Thoracic aorta (tissue), 2 donors: ENCODE measurements at places on chromosomes 16 and 17.

- no peak for DNase-seq
These were observed 16.4 kb upstream of the NDEL1 start for GRCh38 chr17:8419305-8419704.

DNA sequence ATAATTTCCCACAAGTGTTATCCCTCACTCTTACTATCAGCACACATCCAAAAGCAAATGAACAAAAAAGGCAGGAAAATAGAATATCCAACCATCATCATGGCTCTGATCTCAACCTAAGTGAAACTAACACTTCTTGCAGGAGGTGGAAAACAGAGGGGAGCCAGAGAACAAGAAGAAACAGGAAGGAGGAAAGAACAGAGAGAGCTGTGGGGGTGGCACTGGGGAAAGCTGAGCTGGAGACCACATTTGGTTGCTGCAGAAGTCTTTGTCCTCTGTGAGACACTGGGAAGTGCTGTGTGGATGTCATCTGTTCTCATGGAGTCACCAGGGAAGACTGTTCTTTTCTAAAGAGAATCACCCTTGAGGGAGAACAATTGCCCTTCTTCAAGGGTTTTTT, 34.7 kb downstream of the GRB7 start:
- DNase-seq, result no peak

DNA sequence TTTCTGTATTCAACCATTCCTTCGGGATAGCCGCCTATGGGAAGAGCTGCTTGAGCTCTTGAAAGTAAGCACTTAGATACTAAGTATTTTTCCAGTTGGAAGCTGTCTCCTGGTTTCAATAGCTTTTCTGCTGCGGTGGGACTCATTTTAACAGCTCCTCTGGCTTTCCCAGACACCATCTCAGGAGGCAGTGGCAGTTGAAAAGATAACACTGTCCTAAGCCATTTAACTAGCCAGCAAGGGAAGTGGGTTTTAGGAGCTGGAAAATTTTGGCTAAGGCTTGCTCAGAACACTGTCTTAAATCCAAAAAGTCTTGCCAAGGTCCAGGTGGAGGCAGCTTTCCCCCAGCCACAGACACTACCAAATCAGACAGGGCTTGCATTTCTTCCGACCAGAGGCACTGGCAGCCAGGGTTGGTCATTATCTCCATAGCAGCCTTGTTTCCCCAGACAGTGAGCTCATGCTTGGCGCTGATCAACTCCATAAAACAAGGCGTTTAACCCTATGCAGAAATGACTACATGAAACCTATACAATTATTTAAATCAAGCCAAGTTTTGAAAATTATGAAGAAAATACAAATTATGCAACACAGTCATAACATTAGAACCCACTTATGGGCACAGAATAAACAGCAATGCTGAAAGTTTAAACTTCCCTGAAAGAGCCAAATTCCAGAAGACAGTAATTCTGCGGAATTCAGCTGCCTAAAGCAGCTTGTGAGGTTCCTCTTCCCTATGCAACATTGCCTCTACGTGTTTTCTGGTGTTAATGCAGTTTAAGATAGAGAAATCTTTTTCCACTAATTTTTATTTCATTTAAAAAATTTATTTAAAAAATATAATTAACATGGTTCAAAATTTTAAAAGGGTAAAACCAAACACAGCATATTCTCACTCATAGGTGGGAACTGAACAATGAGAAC, 25.0 kb downstream of the GABARAPL2 start:
- peak; percentile 26 for DNase-seq

DNA sequence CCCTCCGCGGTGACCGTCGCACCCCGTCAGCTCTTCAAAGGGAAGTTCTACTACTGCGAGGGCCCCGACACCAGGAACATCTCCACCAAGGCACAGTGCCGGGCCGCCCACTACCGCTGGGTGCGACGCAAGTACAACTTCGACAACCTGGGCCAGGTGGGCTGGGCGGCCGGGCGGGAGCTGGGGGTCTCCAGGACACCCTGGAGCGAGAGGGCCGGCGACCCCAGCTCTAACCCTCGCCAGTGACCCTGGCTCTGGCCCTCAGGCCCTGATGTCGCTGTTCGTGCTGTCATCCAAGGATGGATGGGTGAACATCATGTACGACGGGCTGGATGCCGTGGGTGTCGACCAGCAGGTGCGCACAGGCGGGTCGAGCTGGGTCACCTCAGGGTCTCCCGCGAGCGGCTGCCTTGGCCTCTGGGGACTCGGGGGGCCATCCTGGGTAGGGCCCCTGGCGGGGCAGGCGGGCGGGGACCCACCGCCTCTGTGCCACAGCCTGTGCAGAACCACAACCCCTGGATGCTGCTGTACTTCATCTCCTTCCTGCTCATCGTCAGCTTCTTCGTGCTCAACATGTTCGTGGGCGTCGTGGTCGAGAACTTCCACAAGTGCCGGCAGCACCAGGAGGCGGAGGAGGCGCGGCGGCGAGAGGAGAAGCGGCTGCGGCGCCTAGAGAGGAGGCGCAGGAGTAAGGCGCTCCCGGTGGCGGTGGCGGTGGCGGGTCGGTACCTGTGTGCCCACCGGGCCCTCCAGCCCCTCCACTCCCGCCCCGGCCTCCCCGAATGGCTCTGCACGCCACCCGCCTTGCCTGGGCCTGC, 13.4 kb downstream of the TPSG1 start:
- no peak for DNase-seq

GRCh38 chr17:45398800-45399199, 33.9 kb downstream of the ARHGAP27 start:
- no peak for DNase-seq
